ENCODE measurements at places on chromosomes 13 and 19. TPM values are rescaled to one million over a fixed set of nuclear protein-coding genes. Genes with fewer than 3 reads are reported as not detected.
A peak's percentile ranks its signal among the peaks of the same experiment; 100 is the strongest.

- no peak overlapping the region for H3K4me3 ChIP-seq
- no peaks in the 10 kb centered on the region for H3K36me3 ChIP-seq
- H3K4me1 ChIP-seq, result peaks cover 12% of the 10 kb centered on the region
- no peak overlapping the region for H3K27ac ChIP-seq
- DNase-seq, result no peak
- H3K27me3 ChIP-seq, result no peaks in the 10 kb centered on the region
Observed at GRCh38 chr19:48632692-48633147, 4.5 kb downstream of the DBP start.

DNA sequence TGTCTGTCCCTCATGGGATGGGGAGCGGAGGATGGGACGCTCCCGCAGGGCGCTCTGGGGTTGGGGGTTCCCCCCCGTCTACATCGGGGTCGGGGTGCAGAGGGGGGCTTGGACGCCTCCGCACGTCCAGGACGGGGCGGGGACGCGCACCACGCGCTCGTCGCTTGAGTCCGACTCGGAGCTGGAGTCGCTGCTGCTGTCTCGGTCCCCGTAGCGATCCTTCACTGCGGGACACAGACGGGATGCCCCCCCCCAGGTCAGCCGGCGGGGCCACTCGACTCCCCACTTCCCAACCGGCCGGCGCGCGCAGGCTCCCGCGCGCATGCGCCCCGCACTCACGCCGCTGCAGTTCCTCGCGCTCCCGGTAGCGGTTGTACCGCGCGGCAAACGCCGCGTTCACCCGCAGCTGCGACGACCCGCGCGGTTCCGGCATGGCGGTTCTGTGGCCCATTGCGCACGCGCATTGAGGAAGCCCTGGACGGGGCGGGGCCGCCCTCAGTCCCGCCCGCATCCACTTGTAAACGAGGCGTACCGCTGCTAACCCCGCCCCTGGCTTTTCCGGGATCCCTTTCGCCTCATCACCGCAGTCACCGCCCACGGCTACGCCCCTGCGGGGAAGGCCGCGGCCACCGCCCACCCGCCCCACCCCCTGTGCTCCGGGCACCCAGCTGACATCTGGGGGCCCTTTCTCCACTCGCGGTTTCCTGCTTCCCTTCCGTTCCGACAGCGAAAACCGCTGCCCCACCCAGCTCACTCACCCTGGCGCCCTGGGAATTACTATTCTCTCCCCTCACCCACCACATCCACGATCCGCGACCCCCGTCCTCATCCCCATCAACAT lies at the start of gene KRI1:
KRI1 (minus strand) TSS at position 444 of the 841 bp plus-strand sequence; CDS start at position 433, 11 bp downstream.
- DNase-seq, result peak; percentile 99
- H3K4me1 ChIP-seq, result peaks cover 10% of the 10 kb centered on the region

- H3K36me3 ChIP-seq, result no peaks in the 10 kb centered on the region
- no peaks in the 10 kb centered on the region for H3K4me1 ChIP-seq
- H3K4me3 ChIP-seq, result no peak overlapping the region
- no peak overlapping the region for H3K27ac ChIP-seq
- no peak for DNase-seq
- no peaks in the 10 kb centered on the region for H3K27me3 ChIP-seq
Observed at GRCh38 chr19:7288131-7288530, 6.1 kb downstream of the INSR start.

GRCh38 chr13:46535825-46536224 lies 17.1 kb upstream of the LRCH1 start:
- no peaks in the 10 kb centered on the region for H3K27me3 ChIP-seq
- no peak overlapping the region for H3K27ac ChIP-seq
- H3K36me3 ChIP-seq, result no peaks in the 10 kb centered on the region

- no peaks in the 10 kb centered on the region for H3K36me3 ChIP-seq
- no peak overlapping the region for H3K4me3 ChIP-seq
- H3K27ac ChIP-seq, result no peak overlapping the region
- H3K27me3 ChIP-seq, result no peaks in the 10 kb centered on the region
- peak; percentile 70 for DNase-seq
Observed at GRCh38 chr19:36060430-36060829, 5.7 kb downstream of the WDR62 start.

Gene ACP7
- not detected for total RNA-seq

Gene NEK5
- total RNA-seq, result not detected

Gene FXYD3
- not detected for total RNA-seq
